ENCODE measurements at places on chromosomes 6 and 20.

DNA sequence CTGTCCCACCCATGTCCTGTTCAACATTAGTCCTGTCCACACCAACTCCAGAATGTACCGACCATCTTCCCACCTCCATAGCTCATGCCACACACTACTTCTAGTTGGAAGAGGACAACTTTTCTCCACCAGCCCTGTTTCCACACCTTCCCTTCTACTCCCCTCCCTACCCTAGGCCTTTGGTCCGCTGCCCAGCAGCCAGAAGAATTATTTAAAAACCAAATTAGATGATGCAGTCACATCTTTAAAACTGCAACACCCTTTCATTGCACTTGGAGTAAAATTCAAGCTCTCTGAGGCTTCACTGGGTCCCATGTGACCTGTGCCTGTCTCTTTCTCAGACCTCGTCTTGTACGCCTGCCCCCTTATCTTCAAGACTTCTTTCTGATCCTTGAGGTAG, 53.8 kb downstream of the BANF2 start:
- DNase-seq, result no peak

- no peak for DNase-seq
Measured at GRCh38 chr6:84652356-84653026, 111.9 kb downstream of the TBX18 start.

DNA sequence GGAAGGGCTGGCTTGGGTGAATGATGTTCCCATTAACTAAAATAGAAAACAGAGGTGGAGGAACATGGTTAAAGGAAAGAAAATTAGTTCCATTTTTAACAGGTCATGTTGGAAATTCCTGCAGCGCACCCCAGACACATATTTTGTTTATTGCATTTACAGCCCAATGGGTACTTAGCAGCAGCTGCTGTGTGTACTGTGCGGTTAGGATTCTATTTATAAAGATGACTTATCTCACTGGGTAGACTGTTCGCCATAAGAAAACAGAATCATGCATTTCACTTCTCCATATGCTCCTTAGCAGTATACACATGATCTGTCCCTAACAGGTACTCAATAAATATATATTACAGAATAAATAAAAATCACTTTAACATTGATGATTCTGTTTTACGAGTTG, 135.8 kb downstream of the SLC35F1 start:
- DNase-seq, result no peak

GRCh38 chr20:23449421-23449820, 3.3 kb downstream of the CST11 start:
- DNase-seq, result peak; percentile 17

GRCh38 chr20:49519777-49520359, 37.4 kb upstream of the KCNB1 start:
- no peak for DNase-seq

DNA sequence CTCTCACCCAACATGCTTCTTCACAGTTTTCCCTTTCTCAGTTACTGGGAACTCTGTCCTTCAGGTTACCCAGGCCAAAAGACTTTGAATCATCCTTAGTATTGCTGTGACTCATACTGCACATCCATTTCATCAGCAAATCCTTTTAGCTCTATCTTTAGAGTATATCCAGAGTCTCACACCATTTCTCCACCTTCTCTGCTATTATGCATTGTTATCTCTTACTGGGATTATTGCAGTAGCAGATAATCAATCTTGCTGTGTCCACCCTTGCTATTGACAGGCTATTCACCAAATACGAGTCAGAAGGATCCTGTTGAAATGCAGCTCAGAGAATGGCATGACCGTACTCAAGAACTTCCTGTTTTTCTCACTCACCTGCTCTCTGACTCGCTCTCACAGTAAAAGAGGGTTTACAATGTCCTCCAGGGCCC, 57.3 kb downstream of the BCKDHB start:
- DNase-seq, result no peak

DNA sequence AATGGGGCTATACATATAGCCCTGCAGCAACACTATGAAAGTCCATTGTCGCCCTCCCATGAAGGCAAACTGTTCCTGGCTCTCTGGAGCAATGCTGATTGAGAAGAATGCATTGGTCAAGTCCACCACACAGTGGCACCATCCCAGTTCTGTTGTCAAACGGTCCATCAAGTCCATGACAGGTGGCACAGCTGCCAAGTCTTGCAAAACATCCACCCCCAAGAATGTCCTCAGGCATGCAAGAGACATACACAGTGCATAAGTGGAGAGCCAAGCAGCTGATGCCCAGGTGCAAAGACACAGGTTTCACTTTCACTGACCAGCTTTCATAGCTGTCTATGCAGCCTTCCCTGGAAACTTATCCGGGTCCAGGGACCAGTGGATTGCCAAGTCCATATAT, 17.5 kb downstream of the ZNF391 start:
- DNase-seq, result no peak

- no peak for DNase-seq
Measured at GRCh38 chr20:47265214-47265613, 91.3 kb downstream of the ZMYND8 start.

DNA sequence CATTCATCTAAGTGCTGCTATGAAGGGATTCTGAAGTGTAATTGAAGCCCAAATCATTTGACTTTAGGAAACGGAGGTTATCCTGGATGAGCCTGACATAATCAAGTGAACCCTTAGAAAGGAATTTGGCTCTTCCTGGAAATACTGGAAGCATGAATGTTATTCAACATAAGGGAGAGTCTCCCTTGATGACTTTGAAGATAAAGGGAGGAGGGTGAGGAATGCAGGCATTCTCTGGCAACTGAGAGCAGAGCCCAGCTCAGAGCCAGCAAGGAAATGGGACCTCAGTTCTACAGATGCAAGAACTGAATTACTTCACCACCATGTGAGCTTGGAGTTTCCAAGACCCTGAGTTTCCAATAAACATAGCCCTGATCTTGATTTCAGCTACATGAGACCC, 168.2 kb downstream of the DLL1 start:
- DNase-seq, result no peak

DNA sequence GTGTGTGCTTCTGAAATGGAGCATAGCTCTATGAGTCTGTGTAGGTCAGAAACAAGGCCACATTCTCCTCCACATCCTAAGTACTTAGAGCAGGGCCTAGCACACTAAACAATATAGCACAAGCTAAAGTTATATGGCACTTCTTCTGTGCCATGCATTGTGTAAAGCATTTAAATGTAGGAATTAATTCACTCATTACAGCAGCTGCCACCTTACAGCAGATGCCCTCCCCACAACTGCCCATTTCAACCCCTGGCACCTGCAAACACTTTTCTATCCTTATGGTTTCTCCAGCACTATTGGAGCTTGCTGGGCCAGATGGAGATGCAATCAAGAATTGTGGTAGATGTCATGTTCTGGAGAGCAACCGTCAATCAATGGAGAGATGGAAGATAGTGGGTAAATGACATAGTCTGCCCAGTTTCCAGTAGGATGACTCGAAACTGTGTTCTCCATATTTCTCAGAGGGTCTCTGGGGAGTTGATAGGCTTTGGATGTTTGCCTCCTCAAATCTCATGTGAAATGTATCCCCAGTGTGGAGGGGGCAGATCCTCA, 373.7 kb downstream of the DOK5 start:
- no peak for DNase-seq

GRCh38 chr6:140921366-140922226, 1211.1 kb upstream of the GJE1 start:
- peak; percentile 3 for DNase-seq

GRCh38 chr6:132513831-132514545, 1.1 kb upstream of the STX7 start:
- no peak for DNase-seq

DNA sequence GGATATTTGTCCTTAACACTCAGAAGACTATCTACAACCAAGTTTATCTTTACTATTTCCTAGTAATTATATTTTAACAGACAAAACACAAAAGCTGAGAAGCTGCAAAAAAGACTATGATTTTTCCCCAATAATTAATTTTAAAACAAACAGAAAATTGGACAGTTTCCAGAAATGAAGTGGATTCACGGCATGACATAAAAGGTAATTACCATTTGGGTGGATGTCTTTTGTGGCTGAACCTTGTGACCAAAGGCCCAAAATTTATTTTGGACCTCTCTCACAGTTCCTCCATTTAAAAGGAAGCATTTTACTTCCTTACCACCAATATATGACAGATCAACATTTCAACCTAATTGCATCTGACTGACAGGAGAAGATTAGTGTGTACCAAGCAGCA, 90.2 kb downstream of the GMDS start:
- DNase-seq, result no peak

DNA sequence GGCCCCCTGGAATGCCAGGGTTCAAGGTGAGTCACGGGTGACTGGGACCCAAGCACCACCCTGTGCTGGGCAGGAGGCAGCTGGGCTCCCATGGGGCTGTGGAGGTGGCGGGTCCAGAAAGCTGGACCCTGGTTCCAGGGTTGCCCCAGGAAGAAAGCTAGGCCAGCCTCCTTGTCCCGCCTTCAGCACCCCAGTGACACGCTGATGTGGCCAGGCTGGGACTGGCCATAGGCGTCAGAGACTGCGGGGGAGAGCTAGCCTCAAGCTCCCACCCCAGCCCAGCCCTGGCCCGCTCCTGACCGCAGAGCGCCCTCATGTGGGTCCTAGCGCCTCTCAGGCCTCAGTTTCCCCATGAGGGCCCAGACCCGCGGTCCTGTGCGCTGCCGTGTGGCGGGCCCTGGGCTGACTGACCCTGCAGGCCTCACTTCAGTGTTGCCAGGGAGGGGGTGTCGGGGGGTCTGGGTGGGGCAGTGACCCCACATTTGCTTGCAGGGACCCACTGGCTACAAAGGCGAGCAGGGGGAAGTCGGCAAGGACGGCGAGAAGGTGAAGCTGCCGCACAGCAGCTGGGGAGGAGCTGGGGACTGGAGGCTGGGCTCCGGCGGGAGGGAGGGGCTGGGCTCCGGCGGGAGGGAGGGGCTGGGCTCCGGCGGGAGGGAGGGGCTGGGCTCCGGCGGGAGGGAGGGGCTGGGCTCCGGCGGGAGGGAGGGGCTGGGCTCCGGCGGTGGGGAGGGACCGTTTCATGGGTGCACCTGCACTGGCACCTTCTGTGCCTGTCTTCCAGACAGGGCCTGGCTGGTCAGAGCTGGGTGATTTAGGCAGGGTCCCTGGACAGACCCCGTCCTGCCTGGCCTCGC, 7.9 kb downstream of the COL9A3 start:
- DNase-seq, result peak; percentile 76

Measured in natural killer cell (primary cell).